Esophagus mucosa (tissue), 1 donor: ENCODE measurements at places on chromosomes 12 and 14. TPM values are rescaled to one million over a fixed set of nuclear protein-coding genes. Genes with fewer than 3 reads are reported as not detected.

CDKL1 gene
- 8.2 TPM for total RNA-seq

ZC2HC1C gene
- total RNA-seq = 1.1 TPM

CCDC197 gene
- total RNA-seq = not detected

CIROP gene
- not detected for total RNA-seq

WDR20 gene
- 26.5 TPM for total RNA-seq

TFCP2 gene
- 19.0 TPM for total RNA-seq
